HepG2 (cell line): ENCODE measurements at places on chromosomes 2 and 18. TPM values are rescaled to one million over a fixed set of nuclear protein-coding genes. Genes with fewer than 3 reads are reported as not detected.

DNA sequence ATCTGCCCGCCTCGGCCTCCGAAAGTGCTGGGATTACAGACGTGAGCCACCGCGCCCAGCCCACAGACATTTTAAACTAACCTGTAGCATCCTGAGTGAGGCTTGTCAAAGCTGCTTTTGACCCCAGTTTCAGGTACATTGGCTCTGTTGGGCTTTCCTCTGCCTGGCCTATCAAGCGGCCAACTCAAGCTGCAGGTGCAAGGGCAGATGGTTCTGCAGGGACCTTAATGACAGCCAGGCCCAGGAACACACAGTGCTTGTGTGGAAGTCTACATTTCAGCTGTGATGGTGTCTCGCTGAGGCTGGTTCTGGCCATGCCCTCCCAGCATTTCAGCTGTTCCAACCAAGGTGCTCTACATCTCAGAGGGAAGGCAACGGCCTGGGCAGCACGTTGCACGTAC is 18.4 kb downstream of the INPP4A start:
- no peaks in the 10 kb centered on the region for H3K36me3 ChIP-seq
- H3K4me1 ChIP-seq, result peaks cover 18% of the 10 kb centered on the region; the same call in 1 of the 2 replicates
- H3K27ac ChIP-seq, result no peak overlapping the region
- no peak for DNase-seq

GRCh38 chr2:118119158-118119727 is 31.0 kb downstream of the INSIG2 start:
- H3K4me3 ChIP-seq, result no peak overlapping the region
- peaks cover 52% of the 10 kb centered on the region for H3K4me1 ChIP-seq
- no peak overlapping the region for H3K27ac ChIP-seq
- no peaks in the 10 kb centered on the region for H3K36me3 ChIP-seq
- H3K27me3 ChIP-seq, result no peaks in the 10 kb centered on the region
- DNase-seq, result no peak

The C2orf15 gene
- total RNA-seq, result 8.3 and 12.2 TPM in 2 replicates

The NGEF gene
- total RNA-seq, result 11.8 and 14.4 TPM in 2 replicates

GRCh38 chr18:56538746-56539145 is 99.6 kb downstream of the TXNL1 start:
- no peaks in the 10 kb centered on the region; the same call in 1 of the 2 replicates for H3K27me3 ChIP-seq
- H3K27ac ChIP-seq, result no peak overlapping the region
- no peak overlapping the region for H3K4me3 ChIP-seq
- no peaks in the 10 kb centered on the region for H3K36me3 ChIP-seq
- no peaks in the 10 kb centered on the region for H3K4me1 ChIP-seq

DNA sequence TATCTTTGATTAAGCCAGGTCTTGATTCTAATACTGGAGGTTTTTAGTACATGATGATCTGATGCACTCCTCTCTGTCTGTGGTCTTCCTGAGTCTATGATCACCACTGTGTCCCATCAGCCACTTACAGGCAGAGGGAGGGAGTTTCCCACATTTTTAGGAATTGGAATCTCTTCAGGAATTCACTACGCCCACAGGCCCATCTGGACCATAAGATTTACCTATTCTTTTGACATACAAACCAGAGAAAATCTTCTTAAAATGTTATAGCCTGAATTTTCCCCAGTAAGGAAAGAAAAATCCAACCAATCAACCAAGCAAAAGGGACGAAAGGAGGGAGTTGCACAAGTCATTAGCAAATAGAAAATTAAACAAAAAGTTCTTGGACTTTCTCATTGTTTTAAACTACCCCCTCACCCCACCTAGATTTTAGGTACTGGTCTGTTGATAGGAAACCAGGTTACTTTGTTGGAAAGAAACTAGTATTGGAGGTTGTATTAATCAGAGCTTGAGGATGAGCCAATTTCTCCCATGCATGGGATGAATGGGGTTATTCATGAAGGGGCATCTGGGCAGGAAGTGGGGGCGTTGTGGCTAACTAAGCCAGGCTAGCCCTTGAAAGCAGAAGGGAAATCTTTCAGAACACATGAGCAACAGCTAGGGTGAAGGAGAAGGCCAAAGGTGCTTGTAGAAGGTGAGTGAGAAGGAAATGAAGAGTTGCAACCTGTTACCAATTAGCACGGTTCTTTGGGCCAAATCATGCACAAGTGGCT is 328.2 kb upstream of the MEX3C start:
- no peak overlapping the region for H3K4me3 ChIP-seq
- no peaks in the 10 kb centered on the region for H3K4me1 ChIP-seq
- no peaks in the 10 kb centered on the region for H3K36me3 ChIP-seq
- no peak overlapping the region for H3K27ac ChIP-seq

DNA sequence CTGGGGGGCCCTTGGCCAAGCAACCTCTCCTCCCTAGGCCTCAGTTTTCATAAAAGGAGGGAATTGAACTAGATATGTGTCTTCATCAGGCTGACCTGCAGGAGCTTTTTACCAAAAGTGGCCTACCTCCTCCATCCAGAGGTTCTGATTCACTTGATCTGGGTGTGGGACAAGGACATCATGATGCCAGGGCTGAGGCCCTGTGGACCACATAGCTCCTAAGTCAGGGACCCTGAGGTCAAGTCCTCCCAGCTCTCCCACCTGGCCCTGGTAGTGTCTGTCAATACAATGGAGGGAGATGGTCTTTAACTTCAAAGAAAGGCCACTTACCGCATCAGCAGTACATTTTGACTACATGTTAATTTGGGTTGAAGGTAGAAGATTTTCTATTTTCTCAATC is 10.4 kb downstream of the IL1RN start:
- H3K4me3 ChIP-seq, result no peak overlapping the region
- no peak for DNase-seq
- no peaks in the 10 kb centered on the region; the same call in 1 of the 2 replicates for H3K36me3 ChIP-seq
- H3K4me1 ChIP-seq, result peaks cover 63% of the 10 kb centered on the region
- peaks cover 11% of the 10 kb centered on the region; the same call in 1 of the 3 replicates for H3K27me3 ChIP-seq

DNA sequence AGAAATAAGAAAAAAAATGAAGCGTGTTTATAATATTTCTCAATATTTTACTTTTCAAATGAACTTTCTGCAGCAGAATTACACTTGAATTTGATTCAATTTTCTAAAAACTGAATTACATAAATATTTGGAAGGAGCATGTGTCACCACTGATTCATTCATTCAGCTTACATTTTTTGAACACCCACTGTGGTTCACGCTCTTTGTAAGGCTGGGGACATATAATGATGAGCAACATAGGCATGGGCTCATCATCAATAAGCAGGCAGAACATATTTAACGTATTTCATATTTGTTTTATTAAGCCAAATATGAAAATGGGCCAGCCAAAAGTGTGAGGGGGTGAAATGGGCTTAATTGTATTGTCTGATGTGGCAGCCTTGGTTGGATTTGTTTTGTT is 209.1 kb downstream of the CTNNA2 start:
- DNase-seq, result no peak
- no peaks in the 10 kb centered on the region for H3K27me3 ChIP-seq
- H3K4me1 ChIP-seq, result no peaks in the 10 kb centered on the region
- no peak overlapping the region for H3K27ac ChIP-seq
- no peak overlapping the region for H3K4me3 ChIP-seq
- no peaks in the 10 kb centered on the region for H3K36me3 ChIP-seq

The TBR1 gene
- not detected in 2 replicates for total RNA-seq

DNA sequence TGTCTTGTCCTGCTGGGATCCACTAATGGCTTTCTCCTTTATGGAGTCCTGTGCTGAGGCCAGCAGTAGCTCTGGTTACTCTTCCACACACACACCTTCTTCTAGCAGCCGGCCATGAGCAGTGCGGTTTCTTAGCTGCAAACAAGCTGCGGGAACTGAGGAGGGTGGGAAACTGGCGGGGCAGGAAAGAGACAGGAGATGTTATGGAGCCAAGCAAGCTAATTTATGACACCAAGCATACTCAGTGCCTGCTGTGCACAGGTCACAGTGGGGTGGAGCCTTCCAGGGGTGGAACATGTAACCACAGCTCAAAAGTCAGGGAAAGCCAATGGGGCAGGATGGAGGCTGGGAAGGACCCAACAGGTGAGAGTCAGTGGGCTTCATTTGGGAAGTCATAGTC is 180.8 kb downstream of the FAM210A start:
- no peak overlapping the region for H3K4me3 ChIP-seq
- H3K4me1 ChIP-seq, result peaks cover 59% of the 10 kb centered on the region
- H3K27ac ChIP-seq, result peak overlapping the region; percentile 16
- DNase-seq, result no peak
- no peaks in the 10 kb centered on the region for H3K36me3 ChIP-seq

DNA sequence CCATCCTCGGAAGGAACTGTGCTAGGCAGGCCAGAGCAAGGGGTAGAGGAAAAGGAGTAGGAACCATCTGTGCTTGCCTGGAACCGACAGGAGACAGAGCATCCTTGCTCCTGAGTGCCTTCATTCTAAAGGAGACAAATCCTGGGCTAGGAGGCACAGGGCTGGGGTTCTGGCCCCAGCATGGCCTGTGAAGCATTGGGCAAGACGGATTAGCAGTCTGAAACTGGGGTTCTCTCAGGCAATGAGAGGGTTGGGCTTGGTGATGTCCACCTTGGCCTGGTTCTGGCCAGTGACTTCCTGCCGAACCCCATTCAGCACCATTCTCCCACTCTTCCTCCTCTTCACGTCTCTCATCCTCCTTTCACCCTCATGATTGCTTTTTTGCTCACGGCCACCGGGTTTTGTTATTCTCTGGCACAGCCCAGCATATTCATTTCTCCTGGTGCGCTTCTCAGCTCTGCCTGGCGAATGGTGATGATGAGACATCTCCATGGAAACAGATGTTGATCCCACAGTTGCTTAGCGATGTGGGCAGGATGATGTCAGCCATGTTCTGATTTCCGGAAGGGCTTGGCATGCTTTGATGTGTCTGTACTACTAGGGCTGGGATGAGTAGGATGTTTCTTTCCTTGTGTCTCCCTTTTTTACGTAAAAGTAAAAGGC is 127.7 kb downstream of the CAPN13 start:
- no peaks in the 10 kb centered on the region; the same call in 1 of the 2 replicates for H3K27me3 ChIP-seq
- no peak overlapping the region for H3K27ac ChIP-seq
- no peaks in the 10 kb centered on the region for H3K4me1 ChIP-seq
- DNase-seq, result no peak
- H3K4me3 ChIP-seq, result no peak overlapping the region
